ENCODE measurements at places on chromosomes 7 and 10.

GRCh38 chr7:133561396-133561795, 308.5 kb downstream of the EXOC4 start:
- DNase-seq: no peak

DNA sequence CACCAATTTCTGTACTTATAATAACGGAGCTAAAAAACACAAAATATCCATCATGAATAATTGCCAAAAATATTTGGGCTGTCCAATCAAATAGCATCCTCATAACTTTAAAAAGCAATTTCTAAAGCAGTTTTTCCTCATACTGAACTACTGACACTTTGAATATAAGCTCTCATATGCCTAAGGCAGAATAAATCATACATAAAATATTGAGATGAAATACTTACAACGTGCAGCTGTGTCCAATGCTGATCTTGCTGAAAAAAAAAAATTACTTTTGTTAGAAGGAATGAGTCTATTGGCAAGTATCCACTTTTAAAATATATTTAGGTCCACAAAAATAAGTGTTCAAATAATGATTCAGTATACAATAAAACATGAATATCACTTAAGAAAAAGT, 24.2 kb downstream of the FAM3C start:
- DNase-seq: no peak

DNA sequence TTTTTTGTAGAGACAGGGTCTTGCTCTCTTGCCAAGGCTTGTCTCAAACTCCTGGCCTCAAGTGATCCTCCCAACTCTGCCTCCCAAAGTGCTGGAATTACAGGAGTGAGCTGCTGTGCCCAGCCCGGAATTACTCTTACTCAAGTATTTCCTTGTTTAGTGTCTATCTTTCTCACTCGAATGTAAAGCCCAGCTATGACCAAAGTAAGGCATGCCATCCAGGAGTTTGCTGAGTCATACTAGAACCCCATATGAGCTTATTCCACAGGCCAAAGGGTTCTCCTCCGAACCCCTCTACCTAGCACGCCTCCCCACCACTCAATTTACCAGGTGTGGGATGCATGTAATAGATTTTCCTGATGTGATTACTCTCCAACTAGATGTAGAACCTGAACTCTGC, 166.6 kb upstream of the AUTS2 start:
- no peak for DNase-seq

- DNase-seq: no peak
Measured at GRCh38 chr7:33339074-33339790, 209.9 kb downstream of the BBS9 start.

- DNase-seq: no peak
Measured at GRCh38 chr10:660970-661596, 28.4 kb downstream of the DIP2C start.

- DNase-seq: no peak
Measured at GRCh38 chr7:44310221-44310848, 15.1 kb downstream of the CAMK2B start.

GRCh38 chr10:119167041-119167440, 1.5 kb upstream of the SFXN4 start:
- DNase-seq: no peak

GRCh38 chr7:34497153-34497777, 160.8 kb upstream of the NPSR1 start:
- DNase-seq: no peak

- DNase-seq: no peak
Measured at GRCh38 chr10:33703501-33704213, 369.2 kb upstream of the NRP1 start.

GRCh38 chr7:51226063-51226755, 90.4 kb downstream of the COBL start:
- DNase-seq: no peak

GRCh38 chr7:1027242-1028043, 16.9 kb upstream of the GPR146 start:
- no peak for DNase-seq

DNA sequence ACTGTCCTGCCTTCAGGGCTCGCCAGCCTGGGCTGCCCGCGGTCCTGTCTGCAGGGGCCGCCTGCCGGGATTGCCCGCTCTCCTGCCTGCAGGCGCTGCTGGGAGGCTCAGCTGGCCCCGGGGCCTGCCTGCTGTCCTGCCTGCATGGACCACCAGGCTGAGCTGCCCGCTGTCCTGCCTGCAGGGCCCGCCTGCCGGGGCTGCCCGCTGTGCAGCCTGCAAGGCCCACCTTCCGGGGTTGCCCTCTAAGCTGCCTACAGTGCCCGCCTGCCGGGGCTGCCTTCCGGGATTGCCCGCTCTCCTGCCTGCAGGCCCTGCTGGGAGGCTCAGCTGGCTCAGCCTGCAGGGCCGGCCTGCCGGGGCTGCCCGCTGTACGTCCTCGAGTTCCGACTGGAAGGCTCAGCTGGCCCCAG, 164.4 kb downstream of the GLRX3 start:
- DNase-seq: peak; percentile 39

GRCh38 chr10:69279110-69279509, 814 bp downstream of the HK1 start:
- no peak for DNase-seq

DNA sequence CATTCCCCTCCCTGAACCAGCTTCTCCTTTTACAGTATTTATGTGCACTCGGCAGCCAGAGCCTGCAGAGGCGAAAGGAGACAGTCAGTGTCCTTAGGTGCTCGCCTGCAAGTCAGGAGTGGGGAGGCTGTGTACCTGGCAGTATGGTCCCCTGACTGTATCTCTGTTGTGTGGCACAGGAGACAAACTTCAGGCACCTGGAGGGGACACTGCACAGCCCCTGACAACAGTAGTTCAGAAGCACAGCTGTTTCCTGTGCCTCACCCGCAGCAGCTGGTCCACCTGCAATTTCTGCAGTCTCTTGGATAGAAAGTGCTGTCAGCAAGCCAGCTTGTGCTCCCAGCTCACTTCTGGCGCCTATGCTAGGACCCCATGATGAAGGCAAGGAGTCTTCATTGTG, 73.4 kb upstream of the LAMB4 start:
- DNase-seq: no peak

- no peak for DNase-seq
Measured at GRCh38 chr7:146206270-146206669, 89.7 kb downstream of the CNTNAP2 start.

GRCh38 chr7:18573410-18574234, 78.1 kb downstream of the HDAC9 start:
- DNase-seq: no peak

- no peak for DNase-seq
Measured at GRCh38 chr7:102883098-102883860, 29.5 kb upstream of the LRRC17 start.

- no peak for DNase-seq
Measured at GRCh38 chr10:5538892-5539651, 14.3 kb downstream of the CALML3 start.

GRCh38 chr7:45033931-45034290, 33.9 kb downstream of the CCM2 start:
- no peak for DNase-seq

DNA sequence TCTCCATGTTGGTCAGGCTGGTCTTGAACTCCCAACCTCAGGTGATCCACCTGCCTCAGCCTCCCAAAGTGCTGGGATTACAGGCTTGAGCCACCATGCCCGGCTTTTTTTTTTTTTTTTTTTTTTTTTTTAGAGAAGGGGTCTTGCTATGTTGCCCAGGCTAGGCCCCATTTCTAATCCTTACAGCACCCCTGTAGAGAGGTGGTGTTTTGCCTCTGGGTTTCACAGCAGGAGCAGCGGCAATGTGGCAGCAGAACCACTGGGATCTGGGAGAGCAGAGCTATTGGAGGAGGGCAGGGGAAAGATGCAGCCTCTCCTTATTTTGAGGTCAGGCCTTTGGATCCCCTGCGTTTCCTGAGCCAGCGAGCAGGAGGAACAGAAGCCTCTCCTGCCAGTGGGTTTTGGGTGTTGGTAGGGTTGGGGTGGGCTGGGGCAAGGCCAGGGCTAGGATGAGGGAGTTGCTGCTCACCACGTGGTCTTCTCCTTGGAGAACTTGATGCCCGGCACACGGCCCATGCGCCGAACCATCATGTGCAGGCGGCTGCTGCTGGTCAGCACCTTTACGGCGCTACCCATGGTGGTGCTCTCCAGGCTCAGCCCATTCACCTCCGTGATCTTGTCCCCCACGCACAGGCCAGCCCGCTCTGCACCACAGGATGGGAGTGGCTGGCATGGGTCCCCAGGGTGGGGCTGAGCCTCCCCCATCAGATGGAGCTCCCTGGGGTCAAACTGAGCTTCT, 7.8 kb downstream of the PDZD7 start:
- DNase-seq: no peak

GRCh38 chr7:17709127-17709526, 231.2 kb downstream of the SNX13 start:
- DNase-seq: no peak

GRCh38 chr7:158723266-158723665, 18.7 kb upstream of the NCAPG2 start:
- no peak for DNase-seq

- no peak for DNase-seq
Measured at GRCh38 chr10:87658858-87659555, 671 bp upstream of the PAPSS2 start.

DNA sequence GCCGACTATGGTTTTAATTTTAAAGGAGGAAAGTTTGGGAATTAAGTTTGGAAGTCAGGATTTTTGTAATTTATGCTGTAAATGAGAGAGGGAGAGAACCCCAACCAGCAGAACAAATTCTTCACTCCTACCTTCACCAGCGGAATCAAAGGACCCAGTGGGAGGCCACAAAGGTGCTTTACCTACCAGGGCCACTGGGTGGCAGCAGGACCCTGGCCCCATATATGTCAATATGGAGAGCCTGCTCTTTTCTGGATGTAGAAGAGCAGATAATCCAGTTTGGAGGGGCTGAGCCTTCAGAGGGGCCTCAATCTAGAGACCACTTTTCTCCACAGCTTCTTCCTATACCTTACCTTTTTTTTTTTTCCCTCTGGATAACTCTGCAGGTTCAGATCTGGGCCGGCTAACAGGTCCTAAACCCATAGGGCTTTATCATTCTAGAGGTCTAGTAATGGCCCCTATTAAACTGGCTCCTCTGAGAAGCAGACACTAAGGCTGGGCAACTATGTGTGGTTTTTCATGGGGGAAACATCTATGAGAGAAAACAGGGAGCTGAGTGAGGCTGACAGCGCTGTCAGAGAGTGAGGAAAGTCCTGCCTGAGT, 8.5 kb upstream of the SCD start:
- DNase-seq: peak; percentile 38

GRCh38 chr7:94656925-94657731, 1.2 kb upstream of the SGCE start:
- DNase-seq: peak; percentile 50

GRCh38 chr10:100683004-100683403, 62.4 kb upstream of the PAX2 start:
- DNase-seq: no peak

GRCh38 chr7:142511801-142512200, 237.5 kb upstream of the PRSS1 start:
- DNase-seq: no peak

DNA sequence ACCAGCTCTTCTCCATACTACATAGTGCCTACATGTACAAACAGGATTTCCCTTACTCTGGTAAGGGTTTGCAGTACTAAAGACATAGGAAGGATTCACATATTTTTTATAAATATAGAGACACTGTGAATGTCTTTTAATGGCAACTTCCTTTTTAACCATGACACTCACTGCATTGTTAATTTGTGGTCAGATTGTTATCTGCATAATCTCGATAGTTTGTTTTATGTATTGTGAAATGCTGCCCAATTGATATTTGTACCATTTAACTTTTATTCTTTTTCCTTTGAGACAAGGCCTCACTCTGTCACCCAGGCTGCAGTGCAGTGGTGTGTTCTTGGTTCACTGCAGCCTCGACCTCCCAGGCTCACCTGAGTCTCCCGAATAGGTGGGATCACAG, 39.7 kb downstream of the SP8 start:
- no peak for DNase-seq

- DNase-seq: no peak
Measured at GRCh38 chr10:58782876-58783851, 270.5 kb downstream of the BICC1 start.

GRCh38 chr10:4191354-4191753, 406.3 kb upstream of the KLF6 start:
- DNase-seq: no peak

GRCh38 chr7:66442385-66442784, 186.3 kb upstream of the KCTD7 start:
- DNase-seq: no peak

GRCh38 chr7:45874408-45875131, 1.7 kb upstream of the CCDC201 start:
- no peak for DNase-seq
